ENCODE measurements at places on chromosomes 2 and 18.
A peak's percentile ranks its signal among the peaks of the same experiment; 100 is the strongest.

GRCh38 chr2:27754138-27754588 is 17.4 kb upstream of the MRPL33 start:
- DNase-seq = peak; percentile 91

DNA sequence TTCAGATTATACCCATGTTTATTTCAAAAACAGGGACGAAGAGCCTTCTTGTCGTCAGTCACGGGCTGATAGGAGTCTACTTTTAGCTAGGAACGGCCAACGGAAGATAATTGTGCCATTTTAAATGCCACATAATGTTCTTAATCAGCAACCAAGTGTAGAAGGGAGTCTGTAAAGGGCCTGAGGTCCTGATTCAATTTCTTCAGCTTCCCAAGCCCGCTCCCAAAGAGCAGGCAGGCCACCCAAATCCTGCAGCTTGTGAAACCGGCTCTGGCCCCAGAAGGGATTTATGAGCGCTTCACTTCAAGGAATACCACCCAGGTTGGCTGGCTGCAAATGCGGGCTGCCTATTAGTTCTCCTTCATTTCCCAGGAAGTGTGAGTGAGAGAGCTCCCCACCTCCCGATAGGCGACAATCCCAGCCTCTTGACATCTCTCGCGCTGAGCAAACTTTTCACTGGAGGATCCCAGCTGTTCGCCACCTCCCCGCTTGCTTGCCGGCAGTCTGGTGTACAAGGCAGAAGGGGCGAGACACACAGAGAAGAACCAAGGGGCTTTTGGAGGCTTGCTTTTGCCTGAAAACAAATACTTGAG is 272.9 kb downstream of the CDH20 start:
- no peak for DNase-seq

DNA sequence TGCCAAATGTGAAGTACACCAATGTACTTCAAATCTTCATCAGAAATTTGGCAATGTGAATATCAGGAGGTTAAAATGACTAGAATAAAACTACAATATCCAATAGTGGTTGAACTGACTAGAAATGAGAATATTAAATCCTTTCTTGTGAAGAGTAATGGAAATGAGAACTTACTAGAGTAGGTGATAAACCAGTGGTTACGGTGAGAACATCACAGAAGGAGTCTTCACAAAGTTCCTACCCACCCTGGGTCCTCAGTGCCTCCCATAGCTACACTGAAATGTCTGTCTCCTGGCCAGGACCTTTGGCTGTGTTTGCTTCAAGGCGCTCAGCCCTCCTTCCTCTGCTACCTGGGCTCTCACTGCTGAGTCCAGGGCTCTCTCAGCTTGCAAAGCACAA is 289.7 kb downstream of the STK39 start:
- DNase-seq = no peak

GRCh38 chr18:52462853-52463252 is 122.9 kb downstream of the DCC start:
- no peak for DNase-seq

GRCh38 chr2:25707927-25708590 is 34.7 kb upstream of the DTNB start:
- DNase-seq = no peak

- DNase-seq = no peak
These were observed 74.5 kb upstream of the B3GNT7 start for GRCh38 chr2:231321021-231321420.

DNA sequence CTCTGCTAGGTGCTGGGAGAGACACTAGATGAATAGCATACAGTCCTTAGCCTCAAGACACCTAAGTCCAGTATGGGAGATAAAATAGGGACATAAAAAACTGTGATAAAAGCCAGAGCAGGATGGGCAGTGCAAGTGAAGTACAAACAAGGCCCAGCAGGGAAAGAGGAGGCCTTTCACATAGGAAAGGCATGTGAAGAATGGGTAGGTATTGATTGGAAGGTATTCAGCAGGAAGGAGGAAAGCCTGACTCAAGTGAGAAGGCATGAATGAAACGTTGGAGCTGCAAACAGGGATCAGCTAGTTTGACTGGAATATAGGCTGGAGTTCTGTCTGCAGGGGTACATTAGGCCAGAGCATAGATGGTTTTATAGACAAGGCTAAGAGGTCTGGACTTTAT is 11.0 kb upstream of the CXCR4 start:
- DNase-seq = no peak

DNA sequence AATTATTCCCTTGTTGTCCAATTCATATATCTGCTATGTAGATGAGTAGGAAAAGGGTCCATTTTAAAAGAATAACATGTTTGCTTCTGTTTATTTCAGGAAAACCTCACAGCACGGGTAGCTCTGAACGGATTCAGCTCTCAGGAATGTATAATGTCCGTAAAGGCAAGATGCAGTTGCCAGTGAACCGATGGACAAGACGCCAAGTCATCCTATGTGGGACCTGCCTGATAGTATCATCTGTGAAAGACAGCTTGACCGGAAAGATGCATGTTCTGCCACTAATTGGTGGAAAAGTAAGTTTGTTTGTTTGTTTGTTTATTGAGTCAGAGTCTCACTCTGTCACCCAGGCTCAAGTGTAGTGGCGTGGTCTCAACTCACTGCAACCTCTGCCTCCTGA is 114.6 kb downstream of the PHLPP1 start:
- DNase-seq = no peak

GRCh38 chr18:39781565-39781964 is 2173.5 kb upstream of the PIK3C3 start:
- DNase-seq = no peak

- DNase-seq = no peak
These were observed 47.6 kb downstream of the PLB1 start for GRCh38 chr2:28543316-28544035.

- no peak for DNase-seq
These were observed 22.0 kb downstream of the MYL12B start for GRCh38 chr18:3283908-3284307.

GRCh38 chr2:40827392-40827791 is 375.5 kb upstream of the SLC8A1 start:
- no peak for DNase-seq

DNA sequence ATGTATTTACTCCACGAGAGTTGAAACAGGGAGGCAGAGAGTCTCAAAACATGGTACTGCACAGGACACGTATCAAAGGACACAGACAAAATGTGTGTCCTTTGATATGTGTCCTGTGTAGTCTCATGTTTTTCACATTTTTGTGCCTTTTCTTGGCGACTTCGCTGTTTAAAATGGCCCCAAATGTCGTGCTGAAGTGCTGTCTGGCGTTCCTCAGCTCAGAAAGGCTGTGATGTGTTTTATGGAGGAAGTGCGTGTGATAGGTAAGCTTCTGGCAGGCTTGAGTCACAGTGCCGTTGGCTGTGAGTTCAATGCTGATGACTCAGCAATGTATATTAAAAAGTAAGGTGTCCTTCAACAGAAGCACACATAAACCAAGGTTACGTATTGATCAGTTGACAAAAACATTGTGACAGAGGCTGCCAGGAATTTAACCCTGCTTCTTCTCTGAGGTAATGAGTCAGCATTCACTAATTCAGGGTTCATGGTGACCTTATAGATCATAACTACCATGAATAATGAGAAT is 78.2 kb downstream of the DYSF start:
- DNase-seq = no peak

DNA sequence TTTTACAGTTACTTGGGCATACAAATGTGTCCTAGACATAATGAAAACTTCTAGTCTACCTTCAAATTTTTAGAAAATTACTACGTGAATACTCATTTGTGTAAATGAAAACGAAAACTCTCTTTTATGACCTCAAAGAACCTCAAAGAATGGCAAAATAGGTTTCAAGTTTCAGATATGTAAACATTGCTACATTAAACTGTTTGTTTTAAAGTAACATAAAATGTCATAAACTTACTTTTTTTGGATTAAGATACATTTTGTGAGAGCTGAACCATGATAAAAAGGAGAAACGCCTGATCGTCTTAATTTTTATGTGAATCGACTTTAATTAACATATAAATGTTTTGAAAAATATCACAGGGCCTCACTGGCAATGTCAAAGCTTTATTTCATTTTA is 91.4 kb downstream of the PPP1R1C start:
- no peak for DNase-seq

DNA sequence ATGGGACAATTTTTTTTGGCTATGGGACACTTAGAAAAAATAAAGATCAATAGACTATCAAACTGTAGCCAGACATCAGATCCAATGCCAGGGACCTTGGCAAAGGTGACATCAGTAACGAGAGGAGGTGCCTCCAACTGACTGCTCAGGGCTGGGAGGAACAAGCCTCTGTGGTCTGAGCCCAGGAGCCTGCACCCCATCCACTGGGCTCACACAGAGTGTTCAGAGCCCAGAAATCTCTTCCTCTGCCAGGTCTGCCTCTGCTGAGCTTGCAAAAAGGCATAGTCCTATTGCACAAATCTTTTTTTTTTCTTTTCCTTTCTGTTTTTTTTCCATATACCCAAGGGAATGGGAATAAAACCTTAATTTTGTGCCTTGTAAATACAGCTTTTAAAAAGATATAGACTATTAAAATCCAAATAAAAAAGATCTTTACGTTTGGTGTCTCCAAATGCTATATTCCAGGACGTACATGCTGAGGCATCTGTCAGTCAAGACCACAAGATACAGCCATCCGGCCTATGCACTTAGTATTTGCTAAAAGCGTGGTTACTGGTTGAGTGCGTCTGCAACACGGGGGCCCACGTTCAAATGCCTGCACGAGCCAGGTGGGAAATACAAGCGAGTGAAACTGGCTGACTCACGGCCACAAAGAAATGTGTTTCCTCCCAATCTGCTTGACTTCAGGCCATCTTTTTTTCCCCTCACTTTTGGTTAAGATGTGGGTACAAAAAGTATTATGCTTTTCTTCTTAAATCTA is 7.8 kb upstream of the ARHGAP25 start:
- DNase-seq = peak; percentile 84

DNA sequence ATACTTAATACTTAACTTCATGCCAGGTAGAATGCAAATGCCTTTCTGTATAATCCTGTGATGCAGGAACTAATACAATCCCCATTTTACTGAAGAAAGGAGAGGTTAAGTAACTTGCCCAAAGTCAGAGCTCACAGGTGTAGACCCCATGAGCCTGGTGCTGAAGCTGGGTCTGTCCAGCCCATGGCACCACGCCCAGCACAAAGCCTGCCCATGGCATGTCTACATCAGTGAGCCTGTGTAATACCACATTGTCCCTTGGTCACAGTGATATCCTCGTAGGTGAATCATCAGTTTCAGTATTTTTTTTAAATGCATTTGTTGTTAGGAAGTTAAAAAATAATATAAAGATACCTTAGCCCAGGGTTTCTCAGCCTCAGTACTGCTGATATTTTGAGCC is 69.9 kb upstream of the MCFD2 start:
- DNase-seq = peak; percentile 52

DNA sequence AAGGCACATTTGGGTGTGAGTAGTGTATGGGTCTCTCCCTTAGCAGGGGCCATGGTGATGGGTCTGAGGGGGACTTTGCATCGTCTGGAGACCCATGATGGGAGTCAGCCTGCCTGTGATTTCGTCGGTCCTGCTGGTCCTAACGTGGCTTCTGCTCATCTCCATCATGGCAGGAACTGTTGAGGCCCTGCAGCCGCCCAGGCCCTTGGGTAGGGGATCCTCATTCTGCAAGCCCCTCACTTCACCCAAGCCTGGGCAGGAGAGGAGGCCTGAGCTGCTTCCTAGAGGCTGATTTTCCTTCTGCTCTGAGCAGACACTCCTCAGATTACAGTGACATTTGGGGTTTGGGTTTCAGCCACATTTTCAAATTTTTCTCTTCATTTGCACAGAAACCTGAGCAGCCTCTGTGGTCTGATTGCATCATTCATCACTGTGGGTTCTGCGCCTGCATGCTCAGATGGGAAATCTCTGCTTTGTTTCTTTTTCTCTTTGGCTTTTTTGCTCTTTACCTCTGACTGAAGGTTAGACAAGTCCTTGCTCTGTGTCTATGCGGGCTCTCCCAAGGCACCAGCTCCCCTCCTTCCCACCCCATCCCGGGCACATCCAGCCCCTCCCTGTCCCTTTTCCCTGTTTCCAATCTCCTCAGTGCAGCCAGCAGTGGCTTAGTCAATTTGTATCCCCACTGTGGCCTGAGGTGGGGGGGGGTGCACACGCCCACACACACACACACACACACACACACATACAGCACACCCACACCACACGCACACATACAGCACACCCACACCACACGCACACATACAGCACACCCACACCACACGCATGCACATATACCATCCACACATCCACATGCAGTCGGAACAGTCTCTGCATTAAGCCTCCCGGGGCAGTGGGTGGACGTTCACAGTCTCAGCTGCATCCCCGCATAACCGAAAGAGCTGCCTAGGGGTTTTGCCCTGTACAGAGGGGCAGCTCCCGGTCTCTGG is 305.4 kb upstream of the HS6ST1 start:
- no peak for DNase-seq

DNA sequence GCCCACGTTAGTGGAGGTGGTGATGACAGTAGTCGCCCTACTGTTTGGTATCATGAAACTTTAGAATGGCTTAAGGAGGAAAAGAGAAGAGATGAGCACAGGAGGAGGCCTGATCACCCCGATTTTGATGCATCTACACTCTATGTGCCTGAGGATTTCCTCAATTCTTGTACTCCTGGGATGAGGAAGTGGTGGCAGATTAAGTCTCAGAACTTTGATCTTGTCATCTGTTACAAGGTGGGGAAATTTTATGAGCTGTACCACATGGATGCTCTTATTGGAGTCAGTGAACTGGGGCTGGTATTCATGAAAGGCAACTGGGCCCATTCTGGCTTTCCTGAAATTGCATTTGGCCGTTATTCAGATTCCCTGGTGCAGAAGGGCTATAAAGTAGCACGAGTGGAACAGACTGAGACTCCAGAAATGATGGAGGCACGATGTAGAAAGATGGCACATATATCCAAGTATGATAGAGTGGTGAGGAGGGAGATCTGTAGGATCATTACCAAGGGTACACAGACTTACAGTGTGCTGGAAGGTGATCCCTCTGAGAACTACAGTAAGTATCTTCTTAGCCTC is 16.2 kb downstream of the MSH6 start:
- DNase-seq = no peak

GRCh38 chr18:60082790-60083189 is 183.0 kb downstream of the PMAIP1 start:
- DNase-seq = no peak

DNA sequence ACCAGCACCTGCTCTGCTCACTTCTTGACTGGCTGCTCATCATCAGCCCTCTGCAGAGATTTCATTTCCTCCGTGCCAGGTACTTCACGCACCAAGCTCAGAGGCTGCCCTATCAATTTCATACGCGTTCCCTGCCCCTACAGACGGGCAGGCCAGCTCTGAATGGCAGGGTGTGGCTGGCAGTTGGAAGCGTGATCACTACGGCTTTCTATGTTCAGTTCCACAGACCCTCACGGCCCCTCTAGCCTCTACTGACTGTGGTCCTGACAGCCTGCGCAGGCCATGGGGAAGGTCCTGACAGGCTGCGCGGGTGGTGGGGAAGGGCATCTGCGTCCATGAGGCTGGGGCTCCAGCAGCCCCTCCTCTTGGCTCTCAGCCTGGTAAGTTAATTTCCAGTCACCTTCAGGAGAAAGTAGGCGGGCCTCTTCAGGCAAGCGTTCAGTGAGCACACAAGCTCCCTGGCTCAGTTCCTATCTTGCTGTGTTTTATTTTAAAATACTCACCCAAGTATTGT is 154.8 kb downstream of the ZNF236 start:
- no peak for DNase-seq

- DNase-seq = no peak
These were observed 285.1 kb downstream of the TMX3 start for GRCh38 chr18:68429841-68430240.

GRCh38 chr2:197993830-197994229 is 189.4 kb downstream of the PLCL1 start:
- peak; percentile 20 for DNase-seq
